ENCODE measurements at places on chromosomes 1 and 21. TPM values are rescaled to one million over a fixed set of nuclear protein-coding genes. Genes with fewer than 3 reads are reported as not detected.

DNA sequence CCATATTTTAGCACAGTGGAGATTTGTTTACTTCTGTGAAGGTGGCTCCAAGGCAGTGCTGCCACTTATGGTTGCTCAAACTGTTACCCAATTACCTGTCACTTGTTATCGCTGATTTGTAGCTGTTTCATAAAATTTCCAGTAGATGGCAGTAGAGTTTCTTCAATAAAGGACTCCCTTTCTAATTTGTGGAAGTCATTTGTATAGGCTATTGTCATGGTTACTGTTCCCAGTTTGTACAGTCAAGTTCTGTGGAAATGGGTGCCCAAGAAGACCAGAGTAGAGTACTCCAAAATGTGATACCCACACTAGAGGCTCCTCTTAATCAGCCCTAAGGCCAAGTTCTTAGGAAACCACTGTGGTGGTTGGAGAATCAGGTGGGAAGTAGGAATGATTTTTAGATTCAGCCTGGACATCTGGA is 186.1 kb downstream of the CLEC20A start:
- DNase-seq, result peak; percentile 70

DNA sequence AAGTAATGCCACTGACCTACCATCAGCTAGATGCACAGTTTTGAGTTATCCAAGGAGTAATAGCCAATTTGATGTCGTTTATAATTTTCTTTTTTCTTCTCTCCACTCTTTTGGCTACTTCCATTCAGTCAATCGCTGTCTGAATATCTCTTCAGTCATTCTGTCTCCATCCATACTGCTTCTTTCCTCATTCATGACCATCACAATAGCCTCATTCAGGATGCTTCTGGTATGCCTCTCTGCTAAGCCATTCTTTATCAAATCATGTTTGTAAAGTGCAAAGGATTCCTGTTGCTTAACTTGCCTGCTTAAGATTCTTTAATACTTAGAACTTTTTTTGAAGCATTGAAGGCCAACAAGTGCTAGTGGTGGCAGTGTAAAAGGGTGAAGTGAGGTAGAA is 20.2 kb downstream of the TYW3 start:
- no peak for DNase-seq

DNA sequence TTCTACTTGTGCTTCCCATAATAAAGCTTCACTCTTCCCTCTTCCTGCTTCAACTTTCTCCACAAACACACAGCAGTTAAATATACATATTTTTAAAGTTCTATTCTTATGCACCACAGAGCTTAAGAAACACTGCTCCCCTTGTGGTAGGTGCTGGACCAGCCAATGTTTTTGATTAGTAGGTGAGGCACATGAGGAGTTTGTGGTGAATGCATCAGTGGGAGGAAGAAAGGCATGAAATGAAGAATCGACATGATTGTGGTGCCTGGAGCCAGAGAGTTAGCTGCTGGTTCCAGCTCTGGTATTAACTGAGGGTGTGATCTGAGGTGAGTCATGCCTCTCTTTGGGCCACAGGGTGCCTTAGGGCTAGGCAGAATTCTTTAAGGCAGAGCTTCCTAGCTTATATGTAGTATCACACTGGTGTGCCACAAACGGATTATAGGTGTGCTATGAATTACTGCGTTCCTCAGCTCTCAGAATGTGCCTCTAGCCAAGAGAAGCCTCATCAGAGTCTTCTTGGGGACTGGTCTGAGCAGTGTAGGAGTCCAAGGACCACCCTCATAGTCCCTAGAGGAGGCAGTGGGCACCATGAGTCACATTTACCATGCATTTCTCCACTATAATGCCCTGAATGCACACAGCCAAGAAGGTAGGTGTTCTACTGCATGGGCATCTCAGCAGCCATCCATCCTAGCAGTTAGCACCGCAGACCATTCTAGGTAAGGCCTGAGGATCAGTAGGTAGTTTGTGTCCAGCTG is 97.4 kb upstream of the SGIP1 start:
- peak; percentile 55 for DNase-seq

DNA sequence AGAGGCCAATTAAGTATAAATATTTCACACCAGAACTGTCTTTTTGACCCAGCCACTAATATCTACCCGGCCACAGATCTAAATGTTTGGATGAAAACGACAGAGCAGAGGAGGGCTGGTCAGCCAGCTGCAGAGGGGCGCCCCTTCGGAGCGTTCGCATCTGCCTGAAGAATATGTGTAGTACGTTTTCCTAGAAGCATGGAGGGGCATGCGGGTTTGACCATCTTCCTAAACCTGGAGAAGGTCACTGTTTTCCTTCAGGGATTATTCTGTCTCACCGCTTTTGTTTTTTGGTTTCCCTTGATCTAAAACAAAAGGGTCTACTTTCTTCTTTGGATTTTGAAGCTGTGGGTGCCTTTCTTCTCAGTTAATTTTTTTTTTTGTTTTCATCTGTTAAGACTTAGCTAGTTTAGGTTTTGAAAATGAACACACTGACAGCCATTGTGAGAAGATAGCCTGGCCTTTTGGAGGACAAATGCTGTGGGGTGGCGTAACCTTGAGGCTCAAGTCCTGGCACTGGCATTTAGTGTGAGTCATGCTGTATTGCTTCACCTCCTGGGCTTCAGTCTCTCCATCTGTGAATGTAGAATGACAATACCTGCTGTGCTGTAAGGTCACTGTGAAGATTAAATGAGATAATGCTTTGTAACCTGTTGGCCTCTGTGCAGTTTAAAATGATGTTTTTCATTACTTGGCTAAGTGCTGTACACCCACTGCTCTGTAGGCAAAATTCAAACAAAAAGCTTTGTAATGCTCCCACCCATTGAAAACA is 74.1 kb upstream of the IRF2BP2 start:
- no peak for DNase-seq

MAP3K21 gene
- total RNA-seq, result 1.8 TPM

DNA sequence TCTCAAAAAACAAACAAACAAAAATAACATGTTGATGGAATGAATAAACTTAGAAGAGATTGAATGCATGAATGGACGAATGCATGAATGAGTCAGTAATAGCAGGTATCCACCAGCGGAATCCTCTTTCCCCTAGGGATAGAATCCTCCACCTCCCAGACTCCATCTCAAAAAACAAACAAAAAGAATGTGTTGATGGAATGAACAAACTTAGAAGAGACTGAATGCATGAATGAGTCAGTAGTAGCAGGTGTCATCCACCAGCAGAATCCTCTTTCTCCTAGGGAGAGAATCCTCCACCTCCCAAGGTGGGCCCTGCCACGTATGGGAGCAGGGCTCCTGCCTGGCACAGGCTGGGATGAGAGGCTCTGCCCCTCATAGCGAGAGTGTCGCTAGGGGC is 26.8 kb upstream of the RNF19B start:
- no peak for DNase-seq

DNA sequence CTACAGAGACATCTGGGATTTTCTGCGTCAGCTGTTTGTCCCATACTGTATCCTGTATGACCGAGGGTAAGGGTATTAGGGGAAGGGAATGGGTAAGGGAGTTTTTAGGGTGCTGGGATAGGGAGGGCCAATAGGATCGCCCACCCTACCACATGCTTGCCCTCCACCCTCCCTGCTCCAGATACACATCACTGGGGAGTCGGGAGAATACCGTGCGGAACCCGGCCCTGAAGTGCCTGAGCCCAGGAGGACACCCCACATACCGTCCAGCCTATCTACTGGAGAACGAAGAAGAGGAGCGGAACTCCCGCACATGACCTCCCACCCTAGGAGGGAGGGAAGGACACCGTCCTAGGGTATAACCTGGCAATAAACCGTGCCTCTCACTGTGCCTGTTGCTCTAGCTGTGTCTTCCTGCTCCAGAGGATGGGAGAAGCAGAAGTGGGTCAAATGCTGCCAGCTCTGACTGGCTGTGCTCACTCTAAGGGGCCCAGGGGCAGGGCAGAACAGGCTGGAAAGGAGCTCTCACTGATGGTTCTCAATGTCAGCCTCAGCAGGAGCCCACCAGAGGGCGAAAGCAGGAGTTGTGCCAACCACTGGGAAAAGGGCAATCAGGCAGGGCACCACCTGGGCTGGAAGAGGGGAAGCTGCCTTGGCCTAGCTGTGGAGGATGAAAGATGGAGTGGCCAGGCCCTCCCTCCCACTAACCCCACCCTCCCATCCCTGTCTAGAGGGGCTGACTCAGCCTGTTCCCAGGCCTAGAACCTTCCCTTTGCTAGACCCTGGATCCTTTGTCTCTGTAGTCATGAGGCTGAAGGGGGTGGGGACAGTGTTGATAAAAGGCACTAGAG is 440 bp upstream of the LENEP start:
- no peak for DNase-seq

ENSA gene
- total RNA-seq, result 166 TPM

DNA sequence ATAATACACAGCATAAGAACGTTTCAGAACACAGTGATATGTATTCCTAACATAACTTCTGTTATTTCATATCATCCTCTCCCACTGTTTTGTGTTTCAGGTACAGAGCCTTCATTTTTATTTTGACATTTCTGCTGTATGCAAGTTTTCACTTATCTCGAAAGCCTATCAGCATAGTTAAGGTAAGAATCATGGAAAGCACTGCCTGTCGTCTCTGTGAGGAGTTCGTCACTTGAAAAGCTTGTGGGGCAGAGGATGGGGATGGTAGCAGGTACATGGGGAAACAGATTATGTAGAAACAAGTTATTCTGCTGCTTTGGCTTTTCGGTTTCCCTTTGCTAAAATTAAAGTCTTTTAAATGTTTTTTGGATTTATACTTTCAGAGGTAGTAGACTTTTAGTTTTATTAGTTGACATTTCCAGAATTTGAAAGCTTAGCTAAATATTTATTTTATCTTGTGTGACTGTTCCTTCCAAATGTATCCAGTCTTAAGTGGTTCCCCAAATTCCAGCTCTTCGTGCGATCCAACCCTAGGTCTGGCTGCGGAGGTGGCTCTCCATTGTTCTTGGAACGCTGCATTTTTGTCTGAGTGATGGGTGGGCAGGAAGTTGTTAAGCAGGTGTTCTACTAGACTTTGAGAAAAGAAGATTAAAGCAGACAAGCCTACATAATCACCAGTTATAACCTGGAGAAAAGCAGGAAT is 12.2 kb downstream of the SLC37A1 start:
- DNase-seq, result no peak

GRCh38 chr21:20151741-20152140 is 846.5 kb upstream of the NCAM2 start:
- DNase-seq, result no peak

DNA sequence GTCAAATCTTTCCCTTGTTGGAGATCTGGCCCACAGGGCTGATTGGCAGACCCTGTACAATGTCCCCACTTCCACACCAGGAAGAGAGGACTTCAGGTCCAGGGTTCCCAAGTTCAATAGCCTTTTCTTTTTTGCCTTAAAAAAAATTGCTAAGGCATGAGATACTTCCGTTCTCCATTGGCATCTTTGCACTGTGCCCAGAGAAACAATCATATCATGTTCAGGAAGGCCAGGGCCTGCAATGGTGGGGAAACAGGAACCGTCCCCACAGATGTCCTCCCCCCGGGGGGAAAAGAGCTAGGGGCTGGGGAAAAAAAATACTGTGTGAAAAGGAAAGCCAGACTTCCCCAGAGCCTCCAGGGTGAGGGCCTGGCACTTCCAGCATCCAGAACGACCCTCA is 24.6 kb upstream of the GJA8 start:
- DNase-seq, result no peak

- DNase-seq, result no peak
These were observed 301.7 kb downstream of the NTNG1 start for GRCh38 chr1:107442551-107442950.

- no peak for DNase-seq
These were observed 470 bp downstream of the TNR start for GRCh38 chr1:175742790-175743459.

MFN2 gene
- 55.9 TPM for total RNA-seq

- no peak for DNase-seq
These were observed 317.2 kb upstream of the C1orf87 start for GRCh38 chr1:60390593-60391282.

DNA sequence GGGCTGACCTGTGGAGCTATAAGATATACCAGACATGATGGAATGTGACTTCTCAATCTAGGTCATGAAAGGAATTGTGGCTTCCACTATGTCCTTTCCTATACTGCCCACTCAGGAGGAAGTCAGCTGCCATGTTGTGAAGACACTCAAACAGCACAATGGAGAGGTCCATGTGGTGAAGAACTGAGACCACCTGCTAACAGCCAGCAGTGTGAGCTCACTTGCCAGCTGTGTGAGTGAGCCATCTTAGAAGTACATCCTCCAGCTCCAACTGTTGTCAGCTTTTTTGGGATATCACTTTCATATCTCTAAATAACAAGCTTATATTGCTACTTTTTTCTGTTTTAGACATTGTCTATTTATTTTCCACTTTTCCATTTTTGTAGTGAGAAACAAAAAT is 29.7 kb downstream of the OLFML3 start:
- no peak for DNase-seq

DNA sequence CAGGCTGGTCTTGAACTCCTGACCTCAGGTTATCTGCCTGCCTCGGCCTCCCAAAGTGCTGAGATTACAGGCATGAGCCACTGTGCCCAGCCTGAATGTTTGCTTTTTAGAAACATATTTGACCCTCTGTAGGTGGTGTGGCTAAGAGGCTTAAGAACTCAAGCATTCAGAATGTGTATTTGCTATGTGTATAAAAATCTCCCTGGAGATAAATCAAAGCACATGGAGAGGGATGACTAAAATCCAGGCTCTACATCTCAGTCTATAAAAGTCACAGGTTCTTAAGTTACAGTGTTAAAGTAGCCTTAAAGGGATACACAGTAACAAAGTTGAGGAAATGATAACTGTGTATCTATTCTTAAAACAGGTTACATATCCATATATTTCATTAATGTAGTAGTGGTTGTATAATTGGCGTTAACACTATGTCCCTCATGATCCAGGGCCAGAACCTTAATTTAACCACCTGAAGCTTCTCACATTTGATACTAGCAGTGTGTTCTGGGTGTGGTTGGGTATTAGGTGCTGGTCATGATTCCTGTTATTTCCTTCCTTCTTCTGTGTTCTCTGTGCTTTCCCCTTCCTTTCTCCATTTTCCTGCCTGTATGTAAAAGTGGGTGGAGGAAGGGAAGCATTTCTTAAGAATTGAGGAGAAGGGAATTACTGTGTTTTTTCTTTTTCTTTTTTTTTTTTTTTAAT is 16.2 kb downstream of the GIPC2 start:
- no peak for DNase-seq

NES gene
- not detected for total RNA-seq

GRCh38 chr1:111436726-111437125 is 9.2 kb upstream of the OVGP1 start:
- no peak for DNase-seq

S100A16 gene
- total RNA-seq, result 0.33 TPM

DNA sequence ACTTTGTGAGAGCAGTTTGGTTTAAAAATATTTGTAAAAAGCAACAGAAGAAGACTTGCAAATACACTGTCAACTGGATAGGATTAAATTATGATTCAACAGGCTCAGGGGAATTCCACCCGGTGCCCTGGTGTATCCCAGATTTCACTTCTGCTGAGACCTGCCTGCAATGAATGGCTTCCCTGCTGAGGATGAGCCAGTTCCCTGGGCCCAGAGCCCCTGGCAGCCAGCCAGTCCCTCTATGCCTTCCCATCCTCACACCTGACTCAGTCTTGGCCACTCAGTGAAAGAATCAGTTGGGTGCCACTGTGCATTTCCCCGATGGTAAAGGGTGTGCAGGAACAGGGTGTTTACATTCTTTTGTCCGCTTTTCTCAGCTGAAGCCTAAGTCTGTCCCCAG is 64.4 kb downstream of the KCTD3 start:
- DNase-seq, result no peak

CKS1B gene
- 230 TPM for total RNA-seq

- no peak for DNase-seq
These were observed 25.2 kb upstream of the NKAIN1 start for GRCh38 chr1:31264790-31265386.
